Esophagus muscularis mucosa (tissue), 4 donors: ENCODE measurements at places on chromosomes 11 and 22. TPM values are rescaled to one million over a fixed set of nuclear protein-coding genes. Genes with fewer than 3 reads are reported as not detected.

Gene MYOD1
- not detected for total RNA-seq

Gene USP47
- total RNA-seq: 112 TPM

Gene ANO9
- 0.32 TPM for total RNA-seq

Gene MS4A12
- total RNA-seq: not detected

Gene KCNK4
- total RNA-seq: not detected

- no peak for DNase-seq
Observed at GRCh38 chr11:46237248-46238077, 40.0 kb upstream of the CREB3L1 start.

GRCh38 chr11:95074792-95075563 lies 8.3 kb downstream of the SRSF8 start:
- no peak for DNase-seq
